ENCODE measurements at places on chromosomes 2 and 18.

DNA sequence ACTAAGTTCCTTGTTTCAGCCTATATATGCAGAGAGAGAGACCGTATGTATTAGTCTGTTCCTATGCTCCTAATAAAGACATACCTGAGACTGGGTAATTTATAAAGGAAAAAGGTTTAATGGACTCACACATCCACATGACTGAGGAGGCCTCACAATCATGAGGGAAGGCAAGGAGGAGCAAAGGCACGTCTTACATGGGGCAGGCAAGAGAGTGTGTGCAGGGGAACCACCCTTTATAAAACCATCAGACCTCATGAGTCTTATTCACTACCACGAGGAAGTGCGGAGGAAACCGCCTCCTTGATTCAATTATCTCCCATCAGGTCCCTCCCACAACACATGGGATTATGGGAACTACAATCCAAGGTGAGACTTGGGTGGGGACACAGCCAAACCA lies 73.8 kb downstream of the TMEM18 start:
- no peak for DNase-seq

DNA sequence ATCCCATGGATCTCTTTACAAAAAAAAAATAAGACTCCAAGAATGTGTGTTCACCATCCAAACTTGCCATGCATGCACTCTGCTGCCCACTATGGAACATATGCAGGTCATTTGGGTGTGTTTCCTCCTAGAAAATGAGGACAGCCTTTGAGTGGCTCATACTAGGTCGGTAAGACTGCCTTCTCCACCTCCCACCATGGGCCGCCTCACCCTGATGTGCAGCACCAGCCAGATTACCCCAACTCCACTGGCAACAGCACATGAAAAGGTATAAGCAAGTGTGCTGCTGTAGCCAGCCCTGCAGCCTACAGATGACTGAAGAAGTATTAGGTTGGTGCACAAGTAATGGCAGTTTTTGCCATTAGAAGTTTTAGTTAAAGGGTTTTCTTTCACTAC lies 214.2 kb downstream of the ATAD2B start:
- DNase-seq, result no peak

DNA sequence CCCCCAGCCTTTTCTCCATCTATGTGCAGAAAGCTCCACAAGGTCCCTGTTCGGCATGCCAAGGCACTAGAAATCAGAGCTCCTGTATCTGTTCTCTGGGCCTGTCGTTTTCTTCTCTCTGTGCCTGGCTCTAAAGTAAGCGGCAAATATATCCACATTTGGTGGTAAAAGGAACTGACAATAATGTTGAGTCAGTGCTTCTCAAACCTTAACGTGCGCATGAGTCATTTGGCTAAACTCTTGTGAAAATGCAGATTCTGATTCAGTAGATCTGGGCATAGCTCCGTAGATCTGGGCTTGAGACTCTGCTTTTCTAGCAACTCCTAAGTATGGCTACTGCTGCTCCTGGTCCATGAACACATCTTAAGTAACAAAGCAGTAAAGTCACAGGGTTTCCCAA lies 16.5 kb upstream of the ACSL3 start:
- DNase-seq, result no peak

GRCh38 chr2:108922141-108922915 lies 66.7 kb downstream of the EDAR start:
- no peak for DNase-seq

DNA sequence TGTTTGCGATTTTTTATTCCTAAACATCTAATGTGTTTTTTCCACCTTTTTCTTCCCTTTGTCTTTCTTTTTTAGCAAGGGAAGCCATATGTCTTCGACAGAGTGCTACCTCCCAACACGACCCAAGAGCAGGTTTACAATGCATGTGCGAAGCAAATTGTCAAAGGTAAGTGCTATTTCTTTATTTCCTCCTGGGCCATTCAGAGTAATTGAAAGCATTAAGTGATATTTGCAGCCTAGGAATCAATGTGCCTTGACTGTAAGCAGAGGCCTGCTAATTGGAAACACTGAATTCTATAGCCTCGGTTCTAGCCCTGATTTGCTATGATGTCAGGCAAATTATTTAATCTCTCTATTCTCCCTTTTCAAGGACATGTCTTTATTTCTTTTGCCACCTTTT lies 47.0 kb downstream of the KIF5C start:
- DNase-seq, result no peak

DNA sequence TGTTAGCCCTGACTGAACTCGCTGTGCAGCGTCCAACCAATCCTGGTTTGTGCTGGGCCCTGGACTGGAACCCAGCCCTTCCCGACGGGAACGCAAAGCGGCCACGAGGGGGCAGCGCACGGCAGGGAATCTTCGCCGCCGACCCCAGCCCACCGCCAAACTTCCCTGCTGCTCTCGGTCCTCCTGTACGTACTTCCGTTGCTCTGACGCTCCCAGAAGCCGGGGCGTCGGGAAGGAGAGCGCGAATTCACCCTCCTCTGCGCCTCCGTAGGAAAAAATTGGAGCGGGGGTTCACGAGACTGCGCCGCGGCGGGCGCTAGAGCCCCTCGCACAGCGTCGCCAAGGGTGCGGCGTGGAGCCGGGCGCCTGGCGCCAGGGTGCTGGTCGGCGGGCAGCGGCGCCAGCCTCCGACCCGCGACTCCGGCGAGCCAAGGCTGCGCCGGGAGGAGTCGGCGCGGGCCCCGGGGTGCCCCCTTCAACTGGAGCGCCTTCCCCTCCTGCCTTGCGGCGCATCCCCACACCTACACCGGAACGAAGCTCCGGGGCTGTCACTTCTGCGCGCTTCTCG lies 873 bp upstream of the SH3RF3 start:
- peak; percentile 95 for DNase-seq
